Subcutaneous adipose tissue (tissue), 4 donors: ENCODE measurements at places on chromosomes 4 and X. TPM values are rescaled to one million over a fixed set of nuclear protein-coding genes. Genes with fewer than 3 reads are reported as not detected.

The XAGE2 gene
- total RNA-seq: not detected

The NPY1R gene
- 88.7 TPM for total RNA-seq

The PDS5A gene
- total RNA-seq: 114 TPM

The SASH3 gene
- total RNA-seq: 19.9 TPM

The IL2 gene
- not detected for total RNA-seq

The ARR3 gene
- total RNA-seq: not detected

The PRKG2 gene
- 1.3 TPM for total RNA-seq

The SPOCK3 gene
- total RNA-seq: not detected

The SLC34A2 gene
- total RNA-seq: not detected

The LPAR4 gene
- total RNA-seq: 0.82 TPM
